ENCODE measurements at places on chromosomes 5 and 9.

GRCh38 chr9:18888290-18888689 lies 144.7 kb downstream of the SAXO1 start:
- peak; percentile 92 for DNase-seq

- DNase-seq, result no peak
Measured at GRCh38 chr9:32516241-32516640, 9.8 kb downstream of the RIGI start.

DNA sequence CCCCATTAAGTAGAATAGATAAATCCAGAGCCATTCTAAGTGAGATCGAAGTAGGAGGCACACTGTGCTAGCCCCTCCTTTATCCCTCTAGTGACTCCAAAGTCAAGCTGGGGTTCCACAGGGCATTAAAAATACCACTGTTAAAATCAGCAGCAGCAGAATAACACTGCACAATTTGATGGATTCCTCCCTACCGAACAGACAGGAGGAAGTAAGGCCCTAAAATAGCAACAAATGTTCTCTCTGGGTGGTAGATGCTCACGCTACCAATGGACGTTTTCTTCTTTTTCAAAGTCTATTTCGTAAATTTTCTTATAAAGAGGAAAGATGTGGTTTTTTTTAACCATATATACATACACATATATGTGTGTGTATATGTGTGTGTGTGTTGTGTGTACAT lies 54.4 kb downstream of the FBXW11 start:
- DNase-seq, result no peak

- DNase-seq, result no peak
Measured at GRCh38 chr5:149152317-149152746, 11.0 kb downstream of the ABLIM3 start.

- no peak for DNase-seq
Measured at GRCh38 chr9:19989213-19989612, 200.4 kb upstream of the SLC24A2 start.

- DNase-seq, result no peak
Measured at GRCh38 chr5:153699035-153699434, 208.6 kb downstream of the GRIA1 start.

DNA sequence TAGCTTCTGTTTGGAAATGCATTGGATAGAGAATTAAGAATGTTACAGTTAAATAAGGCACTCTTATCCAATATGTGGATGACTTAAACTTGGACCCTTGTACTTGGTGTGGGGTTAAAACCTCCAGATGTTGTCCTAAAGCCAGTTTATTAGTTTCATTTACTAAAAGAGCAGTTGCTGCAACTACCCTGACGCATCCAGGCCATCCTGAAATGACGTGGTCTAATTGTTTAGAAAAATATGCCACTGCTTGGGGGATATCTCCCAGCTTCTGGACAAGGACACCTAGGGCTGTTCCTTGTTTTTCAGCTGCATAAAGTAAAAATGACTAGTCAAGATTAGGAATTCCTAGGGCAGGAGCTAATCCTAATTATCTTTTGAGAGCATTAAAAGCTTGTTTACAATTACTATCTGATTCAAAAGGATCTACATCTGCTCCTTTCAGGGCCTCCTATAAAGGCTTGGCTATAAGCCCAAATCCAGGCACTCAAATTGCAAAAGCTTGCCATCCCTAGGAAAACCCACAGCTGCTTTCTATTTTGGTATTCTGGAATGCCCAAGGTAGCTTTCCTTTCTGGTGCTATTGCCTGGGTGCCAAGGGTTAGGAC lies 45.7 kb upstream of the SLCO4C1 start:
- DNase-seq, result peak; percentile 2

DNA sequence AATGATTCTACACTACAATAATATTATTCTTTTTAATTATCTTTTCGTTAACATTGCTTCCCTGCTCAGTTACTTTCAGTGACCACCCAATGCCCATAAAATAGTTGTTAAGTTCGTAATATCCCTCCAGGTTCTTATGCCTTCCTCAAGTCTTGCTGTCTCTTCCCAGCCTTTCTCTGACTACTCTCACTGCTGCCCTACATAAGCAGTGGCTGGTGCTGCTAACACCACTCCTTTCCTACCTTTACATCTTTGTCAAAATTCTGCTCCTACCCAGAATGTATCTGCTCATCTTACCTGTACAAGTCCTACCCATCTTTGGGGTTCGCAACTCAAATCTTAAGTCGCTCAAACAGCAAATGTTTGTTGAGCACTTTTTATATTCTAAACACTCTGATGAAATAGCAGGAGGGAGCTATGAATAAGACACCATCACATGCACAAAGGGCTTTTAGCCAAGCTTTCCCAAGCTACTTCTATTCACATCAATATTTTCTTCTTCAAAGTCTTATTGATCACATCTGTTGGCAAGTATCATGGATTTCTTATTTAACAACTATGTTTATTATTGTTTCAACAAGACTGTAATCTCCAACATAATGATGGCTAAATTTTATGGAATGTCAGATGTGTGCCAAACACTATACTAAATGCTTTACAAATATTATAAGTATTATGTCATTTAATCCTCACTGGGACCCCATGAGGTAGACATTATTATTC lies 29.5 kb downstream of the SLC25A46 start:
- no peak for DNase-seq

DNA sequence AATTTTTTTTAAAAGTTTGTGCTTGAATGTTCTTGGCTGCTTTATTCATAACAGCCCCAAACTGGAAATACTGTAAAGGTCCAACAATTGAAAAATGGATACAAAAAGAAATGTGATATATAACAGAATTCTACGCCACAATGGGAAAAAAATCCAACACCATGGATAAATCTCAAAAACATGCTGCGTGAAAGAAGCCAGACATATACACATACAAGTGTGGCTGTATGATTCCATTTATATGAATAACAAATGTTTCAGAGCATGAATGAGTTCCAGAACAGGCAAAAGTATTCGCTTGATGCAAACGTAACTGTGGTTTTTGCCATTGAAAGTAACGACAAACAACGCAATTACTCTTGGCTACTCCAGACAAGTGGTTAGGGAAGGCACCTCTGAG lies 7.2 kb upstream of the SFXN1 start:
- no peak for DNase-seq

DNA sequence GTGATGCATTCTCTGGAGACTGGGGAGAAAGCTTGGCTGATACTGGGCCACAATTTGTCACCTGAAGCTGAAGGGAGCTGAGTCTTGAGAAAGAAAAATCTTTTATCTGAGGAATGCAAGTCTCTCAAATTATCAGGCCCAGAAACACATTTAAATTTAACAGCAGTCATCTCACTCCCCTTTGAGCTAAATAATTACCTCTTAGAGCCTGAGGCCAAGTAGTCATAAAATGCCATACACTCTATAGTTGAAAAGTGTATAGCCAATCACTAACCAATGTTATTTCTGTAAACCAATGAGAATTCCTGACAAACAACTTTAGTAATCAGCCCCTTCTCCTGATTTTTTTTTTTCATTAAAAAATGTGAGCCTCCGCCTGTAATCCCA lies 32.7 kb upstream of the DAPK1 start:
- DNase-seq, result no peak

DNA sequence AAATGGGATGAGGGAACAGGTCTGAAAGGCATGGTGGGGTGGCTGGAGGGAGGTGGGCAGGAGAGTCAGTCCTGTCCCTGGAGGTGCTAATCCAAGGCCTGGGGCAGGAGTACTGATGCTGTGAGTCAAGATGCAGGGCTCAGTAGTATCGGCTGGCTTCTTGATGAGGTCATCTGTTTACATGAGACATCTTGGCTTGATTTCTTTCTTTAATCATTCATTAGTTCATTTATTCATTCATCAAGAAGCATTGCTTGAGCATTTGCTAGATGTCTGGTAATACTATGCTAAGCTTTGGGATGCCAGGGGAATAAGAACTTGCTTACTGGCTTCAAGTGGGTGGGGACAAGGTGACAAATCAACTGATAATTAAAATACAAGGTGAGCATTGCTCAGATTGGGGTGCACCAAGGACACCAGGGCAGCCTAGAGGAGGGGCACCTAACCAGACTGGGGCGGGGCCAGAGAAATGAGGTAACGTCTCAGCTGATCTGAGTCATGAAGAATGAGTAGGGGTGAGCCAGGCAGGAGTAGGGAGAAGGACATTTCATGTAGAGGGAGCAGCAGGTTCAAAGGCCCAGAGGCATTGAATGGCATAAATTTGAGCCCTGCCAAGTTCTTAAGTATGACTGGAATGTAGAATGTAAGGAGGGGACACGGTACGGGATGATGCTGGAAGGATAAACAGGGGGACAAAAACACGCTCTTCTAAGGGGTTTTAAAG lies 88.8 kb downstream of the EGFLAM start:
- DNase-seq, result no peak

DNA sequence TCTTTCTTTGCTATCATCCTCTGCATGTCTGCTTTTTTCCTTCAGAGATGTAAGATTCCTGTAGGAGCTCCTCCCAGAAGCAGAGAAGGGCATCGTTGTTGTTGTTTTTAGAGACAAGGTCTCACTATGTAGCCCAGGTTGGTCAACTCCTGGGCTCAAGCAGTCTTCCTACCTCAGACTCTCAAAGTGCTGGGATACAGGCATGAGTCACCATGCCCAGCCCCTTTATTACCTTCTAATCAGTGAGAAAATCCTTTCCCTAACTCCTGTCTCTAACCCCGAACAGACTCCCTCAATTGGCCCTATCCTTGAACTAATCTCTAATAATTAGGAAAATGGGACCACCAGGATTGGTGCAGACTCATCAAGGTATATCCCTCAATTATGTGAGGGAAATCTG lies 64.4 kb downstream of the GALNT10 start:
- DNase-seq, result no peak

- no peak for DNase-seq
Measured at GRCh38 chr9:137522746-137523455, 27.3 kb downstream of the PNPLA7 start.

- no peak for DNase-seq
Measured at GRCh38 chr5:102794047-102794446, 38.9 kb downstream of the PAM start.

Data from umbilical cord (tissue), 2 donors.